Lung (tissue), 17 donors: ENCODE measurements at places on chromosomes 12 and 14. TPM values are rescaled to one million over a fixed set of nuclear protein-coding genes. Genes with fewer than 3 reads are reported as not detected.

- no peak for DNase-seq
- H3K27ac ChIP-seq = no peak overlapping the region
- H3K4me3 ChIP-seq = no peak overlapping the region
- no peaks in the 10 kb centered on the region for H3K36me3 ChIP-seq
- H3K27me3 ChIP-seq = peaks cover 6% of the 10 kb centered on the region
Observed at GRCh38 chr14:96626916-96627315, 124.7 kb downstream of the PAPOLA start.

DNA sequence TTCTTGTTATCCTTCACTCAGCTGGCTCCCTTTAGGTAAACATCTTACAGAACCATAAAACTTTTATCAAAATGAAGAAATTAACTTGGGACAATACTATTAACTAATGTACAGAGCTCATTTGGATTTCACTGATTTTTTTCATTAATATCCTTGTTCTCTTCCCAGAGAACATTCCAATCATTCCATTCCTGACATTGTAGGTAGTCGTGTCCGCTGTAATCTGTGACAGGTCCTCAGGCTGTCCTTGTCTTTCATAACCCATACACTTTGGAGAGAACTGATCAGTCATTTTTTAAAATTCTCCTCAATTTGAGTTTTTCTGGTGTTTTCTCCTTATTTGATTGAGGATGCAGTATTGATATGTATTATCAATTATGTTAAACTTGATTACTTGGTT, 916.8 kb downstream of the GALC start:
- no peaks in the 10 kb centered on the region for H3K4me1 ChIP-seq
- DNase-seq = no peak
- H3K27ac ChIP-seq = no peak overlapping the region
- H3K36me3 ChIP-seq = no peaks in the 10 kb centered on the region
- no peak overlapping the region for H3K4me3 ChIP-seq

GRCh38 chr14:103808403-103809001, 38.9 kb downstream of the PPP1R13B start:
- H3K27me3 ChIP-seq = no peaks in the 10 kb centered on the region
- H3K4me1 ChIP-seq = peaks cover 7% of the 10 kb centered on the region
- H3K36me3 ChIP-seq = no peaks in the 10 kb centered on the region
- DNase-seq = peak; percentile 90
- H3K27ac ChIP-seq = no peak overlapping the region

DNA sequence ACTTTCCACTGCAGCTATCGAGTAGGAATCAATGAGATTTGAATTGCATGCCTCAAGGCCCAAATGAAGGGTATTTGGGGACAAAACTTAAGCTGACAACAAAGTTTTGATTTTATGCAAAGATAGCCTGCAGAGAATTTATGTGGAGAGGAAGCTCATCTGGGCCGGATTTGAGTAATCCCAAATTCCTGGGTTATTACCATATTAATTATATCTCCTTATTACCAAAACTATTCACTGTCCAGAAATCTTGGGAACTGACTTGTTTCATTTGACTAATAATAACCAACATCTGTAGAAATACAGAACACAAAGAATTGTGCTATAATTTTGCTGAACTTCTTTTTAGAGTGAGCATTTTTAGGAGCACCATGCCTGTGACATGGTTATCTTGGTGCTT, 70.4 kb downstream of the KITLG start:
- H3K4me3 ChIP-seq = no peak overlapping the region
- no peaks in the 10 kb centered on the region for H3K4me1 ChIP-seq
- H3K27me3 ChIP-seq = no peaks in the 10 kb centered on the region
- no peak for DNase-seq
- H3K27ac ChIP-seq = no peak overlapping the region

GRCh38 chr14:56543436-56543835, 36.2 kb upstream of the TMEM260 start:
- no peaks in the 10 kb centered on the region for H3K27me3 ChIP-seq
- no peaks in the 10 kb centered on the region for H3K36me3 ChIP-seq
- no peak overlapping the region for H3K27ac ChIP-seq
- H3K4me1 ChIP-seq = no peaks in the 10 kb centered on the region
- H3K4me3 ChIP-seq = no peak overlapping the region

DNA sequence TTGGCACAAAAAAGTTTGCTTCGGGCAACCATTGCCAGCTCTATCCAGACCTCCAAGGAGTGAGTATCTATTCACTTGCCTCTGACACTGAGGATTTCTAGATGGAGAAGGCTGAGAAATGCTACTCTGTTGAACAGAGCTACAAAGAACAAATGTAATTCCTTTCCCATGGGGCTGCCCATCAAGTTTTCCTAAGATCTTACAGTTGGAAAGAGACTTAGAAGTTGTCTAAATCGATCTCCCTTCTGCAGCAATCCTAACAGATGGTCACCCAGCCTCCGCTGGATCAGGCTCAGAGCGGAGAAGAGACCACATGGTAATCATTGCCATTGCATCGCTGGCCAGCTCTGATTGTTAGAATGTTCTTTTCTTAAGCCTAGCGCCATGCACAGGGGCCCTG, 110.1 kb upstream of the BCL2L14 start:
- no peak overlapping the region for H3K27ac ChIP-seq
- DNase-seq = no peak
- no peak overlapping the region for H3K4me3 ChIP-seq
- peaks cover 2% of the 10 kb centered on the region for H3K27me3 ChIP-seq

DNA sequence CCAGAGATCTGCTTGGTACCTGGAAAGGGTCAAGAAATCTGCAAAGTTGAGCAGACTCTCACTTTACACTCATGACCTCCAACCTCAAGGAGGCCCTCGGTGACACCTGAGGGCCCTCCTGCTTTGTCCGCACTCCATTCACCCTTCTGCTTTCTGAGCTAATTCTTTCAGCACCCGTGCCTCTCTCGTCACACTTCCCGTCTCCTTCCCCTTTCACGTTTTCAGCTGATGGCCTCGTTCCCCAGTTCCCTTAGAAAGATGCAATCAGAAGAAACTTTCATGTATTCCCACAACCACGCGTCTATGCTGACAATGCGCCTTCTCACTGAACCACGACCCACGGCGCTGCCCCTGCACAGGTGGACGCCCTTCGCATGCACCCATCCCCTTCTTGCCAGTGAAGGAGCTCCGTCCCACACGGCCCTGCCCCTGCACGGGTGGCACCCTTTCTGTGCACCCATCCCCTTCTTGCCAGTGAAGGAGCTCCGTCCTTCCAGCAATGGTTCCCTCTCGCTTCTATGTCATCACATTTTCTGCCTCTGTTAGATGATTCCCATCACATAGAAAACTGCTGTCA, 340.1 kb upstream of the FKBP4 start:
- H3K27me3 ChIP-seq = no peaks in the 10 kb centered on the region
- DNase-seq = no peak
- H3K4me1 ChIP-seq = no peaks in the 10 kb centered on the region
- H3K4me3 ChIP-seq = no peak overlapping the region
- no peak overlapping the region for H3K27ac ChIP-seq
- no peaks in the 10 kb centered on the region for H3K36me3 ChIP-seq

GRCh38 chr14:74085047-74085637, 386 bp downstream of the LIN52 start:
- H3K27ac ChIP-seq = peak overlapping the region; percentile 27
- no peaks in the 10 kb centered on the region for H3K36me3 ChIP-seq
- DNase-seq = peak; percentile 18
- H3K27me3 ChIP-seq = no peaks in the 10 kb centered on the region
- H3K4me3 ChIP-seq = peak overlapping the region; percentile 66

DNA sequence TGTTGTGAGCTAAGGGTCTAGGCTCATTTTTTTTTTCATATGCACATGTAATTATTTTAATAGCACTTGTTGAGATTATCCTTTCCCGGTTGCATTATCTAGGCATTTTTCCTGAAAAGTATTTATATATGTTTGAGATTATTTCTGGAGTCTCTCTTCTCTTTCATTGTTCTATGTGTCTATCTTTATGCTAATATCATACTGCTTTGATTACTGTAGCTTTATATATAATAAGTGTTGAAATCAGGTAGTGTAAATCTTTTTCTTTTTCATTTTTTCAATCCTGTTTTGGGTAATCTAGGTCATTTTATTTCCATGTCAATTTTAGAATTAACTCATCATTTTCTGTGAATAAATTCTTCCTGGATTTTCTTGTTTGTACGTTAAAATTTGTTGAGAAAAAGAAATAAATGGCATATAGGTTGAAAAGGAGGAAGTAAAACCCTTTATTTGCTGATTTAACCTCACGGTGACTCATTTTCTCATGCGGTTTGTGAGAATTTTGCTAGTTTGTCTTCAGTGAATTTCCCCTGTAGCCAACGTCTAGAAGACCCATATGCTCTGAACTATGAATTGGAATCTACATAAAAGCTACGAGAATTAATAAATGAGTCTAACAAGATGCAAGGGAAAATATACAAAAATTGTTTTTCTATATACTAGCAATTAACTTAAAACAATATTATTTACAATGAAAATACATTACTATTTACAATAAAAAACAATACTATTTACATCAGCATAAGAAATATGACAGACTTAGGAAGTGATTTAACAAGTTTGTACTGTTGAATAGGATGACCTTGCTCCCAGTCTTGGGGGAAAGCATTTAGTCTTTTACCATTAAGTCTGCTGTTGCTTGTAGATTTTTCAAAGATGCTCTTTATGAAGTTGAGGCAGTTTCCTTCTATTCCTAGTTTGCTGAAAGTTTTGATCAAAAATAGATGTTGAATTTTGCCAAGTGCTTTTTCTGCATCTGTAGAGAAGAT, 105.0 kb downstream of the SNAPC1 start:
- no peak overlapping the region for H3K4me3 ChIP-seq
- no peak overlapping the region for H3K27ac ChIP-seq
- no peaks in the 10 kb centered on the region for H3K27me3 ChIP-seq
- no peak for DNase-seq
- no peaks in the 10 kb centered on the region for H3K36me3 ChIP-seq

GRCh38 chr12:116797885-116798284, 59.8 kb downstream of the RNFT2 start:
- no peaks in the 10 kb centered on the region for H3K4me1 ChIP-seq
- H3K27me3 ChIP-seq = no peaks in the 10 kb centered on the region
- no peaks in the 10 kb centered on the region for H3K36me3 ChIP-seq
- no peak overlapping the region for H3K4me3 ChIP-seq

- H3K27ac ChIP-seq = no peak overlapping the region
- H3K27me3 ChIP-seq = no peaks in the 10 kb centered on the region
Observed at GRCh38 chr12:75951399-75952278, 79.9 kb downstream of the PHLDA1 start.

- H3K27me3 ChIP-seq = no peaks in the 10 kb centered on the region
- no peaks in the 10 kb centered on the region for H3K36me3 ChIP-seq
- DNase-seq = no peak
Observed at GRCh38 chr14:102071283-102071998, 15.4 kb downstream of the HSP90AA1 start.

GRCh38 chr12:75260316-75260715, 50.7 kb upstream of the KCNC2 start:
- H3K27me3 ChIP-seq = no peaks in the 10 kb centered on the region
- H3K36me3 ChIP-seq = no peaks in the 10 kb centered on the region
- no peaks in the 10 kb centered on the region for H3K4me1 ChIP-seq
- no peak overlapping the region for H3K4me3 ChIP-seq

DNA sequence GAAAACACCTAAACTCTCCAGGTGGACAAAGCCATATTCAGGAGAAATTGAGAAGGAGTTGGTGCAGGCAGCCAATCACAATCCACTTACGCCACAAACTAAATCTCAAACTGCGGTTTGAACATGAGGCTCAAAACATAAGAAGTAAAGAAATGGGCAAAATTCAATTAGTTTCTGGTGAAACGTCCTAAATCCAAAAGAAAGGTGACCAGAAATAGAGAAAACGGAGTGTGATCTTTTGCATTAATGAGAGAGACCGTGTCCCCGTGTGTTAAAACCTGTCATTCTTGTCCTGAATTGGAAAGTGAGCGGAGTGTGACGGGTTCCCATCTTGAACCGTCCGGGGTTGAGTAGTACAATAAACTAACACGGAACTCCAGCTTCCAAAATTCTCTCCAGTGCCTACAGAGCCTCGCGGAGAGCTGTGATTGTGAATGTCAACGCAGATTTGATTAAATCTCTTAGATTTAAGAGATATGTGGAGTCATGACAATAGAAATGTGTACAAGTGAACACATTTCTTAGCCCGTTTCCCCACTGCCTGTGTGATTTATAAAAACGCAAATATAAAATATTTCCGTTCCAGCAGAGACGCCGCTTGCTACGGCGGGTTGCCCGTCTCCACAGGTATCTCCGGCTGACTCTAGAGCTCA, 595 bp upstream of the METAP2 start:
- H3K27ac ChIP-seq = peak overlapping the region; percentile 96
- H3K4me1 ChIP-seq = peaks cover 13% of the 10 kb centered on the region
- H3K27me3 ChIP-seq = no peaks in the 10 kb centered on the region
- H3K4me3 ChIP-seq = peak overlapping the region; percentile 45
- peaks cover 13% of the 10 kb centered on the region for H3K36me3 ChIP-seq

GRCh38 chr12:2580821-2581220, 213.9 kb upstream of the FKBP4 start:
- no peak overlapping the region for H3K4me3 ChIP-seq
- H3K4me1 ChIP-seq = peaks cover 2% of the 10 kb centered on the region
- peaks cover 12% of the 10 kb centered on the region for H3K27me3 ChIP-seq
- H3K36me3 ChIP-seq = no peaks in the 10 kb centered on the region

DNA sequence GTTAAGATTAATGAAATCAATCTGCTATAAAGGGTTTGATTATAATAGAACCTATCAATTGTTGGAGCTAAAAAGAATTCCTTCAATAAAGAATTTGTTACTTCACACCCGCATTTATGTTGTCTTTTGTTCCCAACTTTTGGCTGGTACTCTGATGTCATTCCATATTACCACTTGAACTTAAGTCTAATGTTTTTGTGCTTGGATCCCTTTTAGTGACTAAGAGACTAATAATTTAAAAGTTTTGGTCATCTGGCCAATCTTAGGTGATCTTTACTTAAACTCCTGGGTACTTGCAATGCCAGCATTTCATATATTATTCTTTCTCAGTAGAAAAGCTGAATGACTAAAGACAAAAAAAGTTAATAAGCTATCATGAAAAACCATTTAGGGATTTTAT, 113.0 kb downstream of the TMEM30B start:
- H3K4me3 ChIP-seq = no peak overlapping the region
- no peak for DNase-seq
- no peak overlapping the region for H3K27ac ChIP-seq
- H3K27me3 ChIP-seq = no peaks in the 10 kb centered on the region

- no peaks in the 10 kb centered on the region for H3K4me1 ChIP-seq
- H3K27me3 ChIP-seq = no peaks in the 10 kb centered on the region
- no peak for DNase-seq
Observed at GRCh38 chr14:102957222-102957621, 34.8 kb downstream of the AMN start.

Gene PLA2G1B
- 6.5 TPM for total RNA-seq

Gene ADAM21
- total RNA-seq = 0.09 TPM

Gene AMIGO2
- total RNA-seq = 17.7 TPM

Gene B3GNT4
- not detected for total RNA-seq

Gene P2RX2
- 3.4 TPM for total RNA-seq

Gene IL31
- total RNA-seq = not detected

Gene GIT2
- total RNA-seq = 75.8 TPM

Gene ADCY4
- 35.7 TPM for total RNA-seq
